Activated CD4-positive, CD25-positive, alpha-beta regulatory T cell treated with anti-CD3 and anti-CD28 coated beads, Interleukin-2, amount 50 U/mL, for 72 hours (primary cell): ENCODE measurements at places on chromosomes 7 and 10.

- no peak for DNase-seq
Measured at GRCh38 chr7:126578338-126578737, 674.4 kb downstream of the GRM8 start.

- no peak for DNase-seq
Measured at GRCh38 chr7:105585850-105586500, 4.7 kb upstream of the EFCAB10 start.

GRCh38 chr7:93715234-93715633, 140.7 kb upstream of the CALCR start:
- no peak for DNase-seq

DNA sequence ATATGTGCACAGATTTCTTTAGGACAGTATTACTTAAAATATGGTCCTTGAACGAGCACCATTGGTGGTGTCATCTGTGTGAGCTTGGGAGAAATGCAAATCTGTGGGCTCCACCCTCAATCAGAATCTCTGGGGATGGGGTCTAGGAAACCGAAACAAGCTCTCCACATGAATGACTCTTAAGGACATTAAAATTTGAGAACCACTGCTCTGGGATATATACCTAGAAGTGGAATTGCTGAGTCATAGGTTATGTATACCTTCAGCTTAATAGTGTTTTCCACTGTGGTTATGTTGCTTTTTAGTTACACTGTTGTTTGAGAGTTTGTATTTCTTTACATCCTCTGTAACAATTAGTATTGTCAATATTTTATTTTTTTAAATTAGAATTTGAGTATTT, 24.0 kb downstream of the ZNRF2 start:
- no peak for DNase-seq

DNA sequence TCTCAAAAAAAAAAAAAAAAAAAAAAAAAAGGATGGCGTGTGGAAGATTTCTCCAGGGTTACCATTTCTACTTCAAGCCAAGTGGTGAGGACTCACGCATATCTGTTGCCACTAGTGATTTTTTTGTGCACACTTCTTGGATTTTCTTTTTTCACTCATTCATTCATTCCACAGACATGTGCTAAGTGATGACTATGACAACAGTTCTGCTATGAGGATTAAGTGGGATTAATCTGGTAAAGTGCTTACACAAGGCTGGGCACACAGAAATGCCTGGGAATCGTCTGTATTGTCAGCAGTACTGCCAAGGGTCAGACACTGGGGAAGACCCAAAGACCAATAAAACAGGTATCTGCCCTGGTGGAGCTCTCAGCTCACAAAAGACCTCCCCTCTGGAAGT, 6.3 kb upstream of the OPN1SW start:
- no peak for DNase-seq

DNA sequence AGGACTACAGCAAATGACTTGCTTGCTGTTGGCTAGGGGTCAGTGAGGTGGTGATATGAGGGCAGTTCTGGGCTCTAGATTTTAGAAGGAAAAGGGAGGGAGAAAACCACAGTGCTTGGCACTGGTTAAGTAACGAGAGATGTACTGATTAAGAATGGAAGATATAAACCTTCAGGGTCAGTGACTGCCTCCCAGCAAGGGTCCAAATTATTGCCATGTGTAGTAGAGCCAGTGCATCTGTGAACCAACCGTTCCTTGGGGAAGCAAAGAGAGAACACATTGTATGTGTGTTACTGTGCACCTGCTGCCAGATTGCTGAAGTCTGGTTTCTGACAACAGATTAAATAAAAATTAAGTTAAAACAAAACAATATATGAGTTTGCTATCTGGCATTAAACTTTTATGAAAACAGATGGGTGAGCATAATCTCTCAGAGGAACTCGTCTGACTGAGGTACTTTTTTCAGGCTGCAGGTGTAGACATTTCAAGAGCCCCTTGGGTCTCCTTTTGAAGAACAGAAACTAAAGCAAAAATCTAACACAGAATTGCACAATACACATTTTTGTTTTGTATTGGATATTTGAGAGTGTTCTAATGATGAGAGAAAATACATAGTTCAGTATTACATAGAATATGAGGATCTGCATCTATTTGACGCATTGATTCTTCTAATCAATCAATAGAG, 1120.6 kb downstream of the SORCS3 start:
- DNase-seq = no peak

DNA sequence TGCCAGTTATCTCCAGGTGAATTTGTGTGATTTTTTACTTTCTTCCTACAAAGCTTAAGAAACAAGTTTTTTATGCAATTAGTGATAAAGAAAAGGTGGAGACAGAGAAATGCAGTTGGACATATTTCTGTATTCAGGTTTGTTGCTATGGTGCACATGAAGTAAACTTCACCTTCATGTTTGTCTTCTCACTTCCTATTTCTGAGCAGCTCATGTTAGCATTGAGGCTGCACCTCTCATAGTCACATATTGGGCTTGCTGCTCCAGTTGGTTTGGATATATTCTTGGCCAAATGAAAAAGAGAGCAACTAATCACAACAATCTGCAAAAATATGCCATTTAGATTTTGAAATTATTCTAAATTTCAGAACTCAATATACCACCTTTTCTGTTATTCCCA, 475.6 kb upstream of the ZWINT start:
- DNase-seq = no peak

DNA sequence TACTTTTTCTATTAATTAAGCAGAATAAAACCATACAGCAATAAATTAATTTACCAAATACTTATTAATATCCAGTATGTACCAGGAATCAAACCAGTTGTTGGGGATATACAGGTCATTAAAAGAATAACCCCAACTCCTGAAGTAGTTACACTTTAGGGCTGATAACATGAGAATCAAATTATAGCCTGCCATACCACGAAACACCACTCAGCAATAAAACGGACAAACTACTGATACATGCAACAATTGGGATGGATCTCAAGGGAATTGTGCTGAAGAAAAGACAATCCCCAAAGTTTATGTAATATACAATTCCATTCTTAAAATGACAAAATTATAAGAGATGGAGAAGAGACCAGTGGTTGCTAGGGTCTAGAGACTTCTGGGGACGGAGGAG, 22.7 kb downstream of the MCMBP start:
- no peak for DNase-seq

GRCh38 chr7:41188163-41189130, 514.4 kb downstream of the INHBA start:
- no peak for DNase-seq

DNA sequence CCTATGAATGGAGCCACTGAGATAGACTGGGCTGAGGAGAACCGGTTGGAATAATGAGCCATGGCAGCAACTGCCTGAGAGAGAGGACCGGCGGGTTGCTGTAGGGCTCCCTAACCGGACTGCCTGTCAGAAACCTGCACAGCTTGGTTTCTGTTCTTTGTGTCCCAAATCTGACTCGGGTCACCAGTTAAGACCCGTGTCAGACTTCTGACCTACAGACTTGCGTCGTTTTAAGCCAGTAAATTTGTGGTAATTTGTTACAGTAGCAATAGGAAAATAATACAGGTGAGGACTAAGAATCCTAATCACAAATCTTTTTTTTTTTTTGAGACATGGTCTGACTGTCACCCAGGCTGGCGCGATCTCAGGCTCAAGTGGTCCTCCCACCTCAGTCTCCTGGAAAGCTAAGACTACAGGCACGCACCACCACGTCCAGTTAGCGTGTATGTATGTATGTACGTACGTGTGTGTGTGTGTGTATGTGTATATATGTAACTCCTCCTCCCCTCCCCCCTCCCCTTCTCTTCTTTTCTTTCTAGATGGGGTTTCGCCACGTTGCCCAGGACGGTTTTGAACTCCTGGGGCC, 672 bp upstream of the DDX56 start:
- no peak for DNase-seq

DNA sequence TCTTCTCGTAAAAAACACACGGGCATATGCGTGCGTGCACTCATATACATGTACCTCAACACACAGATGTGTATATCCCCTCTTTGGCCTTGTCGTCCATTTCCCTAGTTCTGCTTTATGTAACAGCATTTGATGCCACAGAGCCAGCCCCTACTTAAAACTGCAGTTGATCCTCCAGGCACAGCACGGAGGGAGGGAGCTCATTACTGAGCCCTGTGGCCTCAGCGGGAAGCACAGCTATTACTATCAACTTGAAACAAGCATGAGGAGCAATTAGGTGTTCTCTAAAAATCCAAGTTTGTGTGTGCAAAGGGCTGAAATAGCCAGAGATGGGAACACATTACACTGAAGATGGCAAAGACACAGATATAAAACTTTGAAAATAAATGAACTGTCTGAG, 580.9 kb downstream of the GLRX3 start:
- no peak for DNase-seq

DNA sequence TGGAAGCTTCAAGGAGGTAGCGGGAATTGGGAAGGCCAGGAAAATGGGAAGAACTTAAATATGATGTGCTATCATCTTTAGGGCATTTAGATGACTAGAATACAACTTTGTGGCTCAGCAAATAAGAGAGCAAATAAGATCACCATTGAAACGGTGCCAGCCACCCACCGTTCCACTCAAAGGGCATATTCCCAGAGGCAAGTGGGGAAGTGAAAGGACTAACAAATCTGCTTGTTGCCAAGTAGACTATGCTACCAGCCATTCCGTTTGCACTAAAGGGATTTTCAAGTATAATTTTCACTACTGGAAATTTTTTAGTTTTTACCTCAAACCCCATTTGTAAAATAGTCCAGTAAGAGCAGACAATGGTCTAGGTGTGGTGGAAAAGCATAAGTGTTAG, 4.0 kb upstream of the PPP1R3C start:
- DNase-seq = no peak

- no peak for DNase-seq
Measured at GRCh38 chr7:726854-727103, 280 bp downstream of the DNAAF5 start.

DNA sequence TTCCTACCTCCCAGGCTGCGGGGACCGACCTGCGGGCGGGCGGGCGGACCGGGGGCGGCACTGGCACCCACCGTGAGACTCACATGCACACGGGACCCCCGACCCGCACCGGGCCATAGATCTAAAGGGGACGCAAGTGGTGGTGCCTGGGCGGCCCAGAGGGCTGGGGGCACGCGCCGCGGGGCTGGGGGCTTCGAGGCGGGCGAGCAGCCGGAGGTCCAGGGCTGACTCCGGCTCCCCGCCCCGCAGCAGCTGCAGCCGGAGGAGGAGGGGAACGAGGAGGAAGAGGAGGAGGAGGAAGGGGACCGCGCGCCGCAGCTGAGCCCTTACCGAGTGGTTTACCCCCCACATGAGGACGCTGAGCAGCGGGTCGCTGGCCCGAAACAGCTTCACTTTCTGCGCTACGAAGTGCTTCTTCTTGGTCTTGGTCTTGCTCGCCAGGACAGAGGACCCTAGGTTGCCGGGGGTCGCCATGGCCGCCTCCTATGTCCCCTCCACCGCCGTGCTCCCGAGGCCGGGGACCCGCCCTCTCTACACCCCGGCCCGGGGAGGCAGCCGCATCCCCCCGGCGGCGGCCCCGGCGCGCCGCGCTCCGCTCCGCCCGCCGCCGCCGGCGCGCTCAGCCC, 412 bp downstream of the PIP4K2A start:
- peak; percentile 61 for DNase-seq

DNA sequence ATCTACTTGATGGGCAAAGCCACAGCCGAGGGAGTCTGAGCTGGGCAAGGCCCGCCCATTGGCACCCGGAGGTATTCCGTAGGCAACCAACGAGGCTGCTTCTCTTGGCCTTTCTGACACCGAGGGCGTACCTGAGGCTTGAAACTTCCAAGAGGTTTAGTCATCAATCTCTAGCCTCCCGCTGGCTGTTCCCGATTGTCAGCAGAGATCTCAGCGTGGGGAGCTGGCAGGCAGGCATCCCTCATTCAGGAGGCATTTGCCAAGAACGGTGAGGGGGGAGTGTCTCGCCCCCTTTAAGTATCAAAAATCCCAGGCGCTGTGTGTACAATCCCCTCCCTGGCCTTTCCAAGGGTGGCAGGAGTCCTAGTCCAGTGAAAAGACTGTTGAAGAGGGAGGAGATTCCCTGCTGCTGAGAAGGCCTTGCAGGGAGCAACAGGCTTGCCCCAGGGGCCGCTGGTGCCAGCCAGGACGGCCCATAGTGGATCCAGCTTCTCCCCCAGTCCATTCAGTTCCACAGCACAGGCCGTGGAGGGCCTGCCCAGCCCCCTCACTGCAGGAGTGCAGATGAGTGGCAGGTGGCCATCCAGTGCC, 39.7 kb downstream of the OAT start:
- no peak for DNase-seq

DNA sequence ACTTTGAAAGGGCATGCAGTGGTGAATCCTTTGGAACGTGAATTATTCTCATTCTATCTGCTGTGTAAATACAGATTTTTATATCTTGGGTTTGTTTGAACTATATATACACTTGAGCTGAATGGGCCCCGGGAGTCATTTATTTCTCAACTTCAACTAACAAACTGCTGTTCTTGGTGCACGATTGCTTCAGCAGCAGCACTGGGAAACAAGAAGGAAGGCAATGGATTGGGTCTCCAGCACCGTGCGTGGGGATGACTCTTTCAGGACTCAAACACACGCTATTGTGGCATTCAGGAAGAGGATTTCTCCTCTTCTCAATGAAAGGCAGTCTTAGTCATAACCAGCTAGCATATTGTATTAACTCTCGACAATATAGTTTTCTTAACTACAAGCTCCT, 226.0 kb upstream of the NFE2L3 start:
- no peak for DNase-seq

DNA sequence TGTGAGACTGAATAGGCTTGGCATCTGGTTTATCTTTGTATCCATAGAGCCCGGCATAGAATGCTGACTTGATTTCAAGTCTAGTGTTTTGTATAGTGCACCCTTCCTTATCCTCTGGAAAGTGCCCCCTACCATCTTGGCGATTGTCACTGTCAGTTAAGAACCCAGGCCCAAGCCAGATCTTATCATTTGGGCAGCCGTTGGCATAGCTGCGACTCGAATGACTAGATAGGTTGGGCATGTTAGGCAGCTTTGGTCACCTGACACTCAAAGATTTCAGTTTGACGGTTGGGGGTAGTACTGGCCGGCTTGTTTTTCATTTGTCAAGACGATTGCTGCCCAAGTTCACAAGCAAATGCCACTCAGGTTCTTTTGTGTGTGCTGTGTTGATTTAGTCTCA, 6.6 kb downstream of the NIPSNAP2 start:
- no peak for DNase-seq

GRCh38 chr7:98174334-98175259, 36.6 kb upstream of the BHLHA15 start:
- no peak for DNase-seq

- DNase-seq = peak; percentile 32
Measured at GRCh38 chr10:88385601-88386203, 197.4 kb downstream of the RNLS start.

- no peak for DNase-seq
Measured at GRCh38 chr7:30671793-30672465, 10.3 kb downstream of the CRHR2 start.

- DNase-seq = peak; percentile 29
Measured at GRCh38 chr10:110528224-110528996, 30.7 kb downstream of the DUSP5 start.

GRCh38 chr7:87380905-87381304, 35.4 kb downstream of the CROT start:
- no peak for DNase-seq

- DNase-seq = no peak
Measured at GRCh38 chr7:78134256-78134655, 335.7 kb downstream of the PHTF2 start.
